ENCODE measurements at places on chromosomes 1 and 21.

GRCh38 chr1:224358237-224358636, 1.6 kb downstream of the CNIH4 start:
- no peak for DNase-seq

DNA sequence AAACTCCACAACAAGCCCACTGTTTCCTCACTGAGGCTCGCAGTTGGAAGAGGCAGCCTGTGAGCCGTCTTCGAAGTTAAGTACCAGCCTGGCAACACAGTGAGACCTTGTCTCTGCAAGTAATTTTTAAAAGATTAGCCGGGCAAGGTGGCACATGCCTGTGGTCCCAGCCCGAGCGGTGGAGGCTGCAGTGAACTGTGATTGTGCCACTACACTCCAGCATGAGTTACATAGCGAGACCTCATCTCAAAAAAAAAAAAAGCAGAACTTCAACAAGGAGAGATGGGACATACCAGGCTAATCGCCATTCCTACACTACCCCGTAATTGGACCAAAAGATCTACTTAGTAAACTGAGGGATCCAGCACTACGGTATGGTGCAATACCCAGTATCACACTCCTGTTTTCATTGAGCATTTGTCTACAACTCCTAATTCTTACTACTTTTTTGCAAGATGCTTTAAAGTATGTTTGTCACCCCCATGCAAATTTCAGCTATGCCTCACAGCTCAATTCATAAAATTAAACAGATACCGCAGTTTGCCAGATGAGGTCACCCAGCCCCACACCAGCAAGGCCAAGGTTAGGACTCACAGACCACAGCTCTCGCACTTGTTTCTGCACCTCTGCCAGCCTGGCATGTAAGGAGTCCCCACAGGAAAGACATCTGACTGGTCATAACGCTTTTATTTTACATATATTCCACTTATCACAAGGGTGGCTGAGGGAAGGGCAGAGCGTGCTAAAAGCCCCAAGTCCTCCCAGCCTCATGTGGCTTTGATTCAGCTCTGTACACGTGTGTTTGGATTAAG, 21.0 kb downstream of the SDE2 start:
- DNase-seq, result no peak

GRCh38 chr1:67580691-67581403, 104.2 kb upstream of the GADD45A start:
- DNase-seq, result no peak

DNA sequence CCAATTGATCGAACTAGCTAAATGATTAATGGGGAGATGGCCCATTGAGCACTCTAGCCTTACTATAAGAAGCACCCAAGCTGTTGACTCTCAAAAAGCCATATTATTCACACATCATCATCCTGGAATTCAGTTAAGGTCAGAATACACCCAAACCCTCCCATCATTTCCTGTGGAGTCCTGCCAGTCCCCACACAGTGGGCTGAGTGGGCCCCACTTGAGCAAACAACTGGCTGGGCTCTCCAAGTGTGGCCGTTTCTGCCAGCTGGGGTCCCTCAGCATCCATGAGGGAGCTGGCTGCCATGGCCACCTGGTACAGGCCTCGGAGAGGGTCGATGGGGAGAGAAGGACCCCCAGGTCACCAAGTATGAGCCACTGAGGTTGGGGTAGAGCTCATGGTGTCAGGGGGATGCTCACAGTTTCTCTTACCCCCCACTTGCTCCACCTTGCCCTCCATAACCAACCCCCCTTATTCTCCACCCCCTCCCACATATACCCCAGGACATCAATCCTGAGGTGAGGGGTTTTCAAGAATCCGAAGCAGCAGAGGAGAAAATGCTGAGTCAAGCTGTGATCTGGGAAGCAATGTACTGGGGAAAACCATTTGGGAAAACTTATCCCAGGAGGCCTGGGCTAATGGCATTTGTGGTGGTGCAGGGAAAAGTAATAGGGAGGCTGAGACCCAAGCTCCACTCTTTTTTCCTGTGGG, 60.3 kb downstream of the UBE2T start:
- no peak for DNase-seq

- peak; percentile 31 for DNase-seq
These were observed 2.2 kb downstream of the TNFRSF4 start for GRCh38 chr1:1211541-1212441.

DNA sequence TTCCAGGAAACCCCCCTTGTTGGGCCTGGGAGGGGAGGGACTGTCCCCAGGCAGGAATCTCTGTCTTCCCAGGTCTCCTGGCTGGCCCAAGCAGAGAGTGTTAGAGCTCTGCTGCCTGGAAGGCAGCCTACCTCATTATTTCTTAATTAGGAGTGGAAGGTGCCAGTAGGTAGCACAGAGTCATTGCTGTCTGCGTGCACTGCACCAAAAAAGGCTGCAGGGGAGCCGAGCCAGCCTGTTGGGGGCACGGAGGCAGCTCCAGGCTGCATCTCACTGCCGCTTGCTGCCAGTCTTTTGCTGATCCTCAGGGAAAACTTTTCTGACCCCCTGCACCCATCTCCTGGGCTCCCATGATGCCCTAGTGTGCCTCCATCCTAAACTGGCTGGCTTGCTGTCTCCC, 58.1 kb downstream of the LRRN2 start:
- no peak for DNase-seq

DNA sequence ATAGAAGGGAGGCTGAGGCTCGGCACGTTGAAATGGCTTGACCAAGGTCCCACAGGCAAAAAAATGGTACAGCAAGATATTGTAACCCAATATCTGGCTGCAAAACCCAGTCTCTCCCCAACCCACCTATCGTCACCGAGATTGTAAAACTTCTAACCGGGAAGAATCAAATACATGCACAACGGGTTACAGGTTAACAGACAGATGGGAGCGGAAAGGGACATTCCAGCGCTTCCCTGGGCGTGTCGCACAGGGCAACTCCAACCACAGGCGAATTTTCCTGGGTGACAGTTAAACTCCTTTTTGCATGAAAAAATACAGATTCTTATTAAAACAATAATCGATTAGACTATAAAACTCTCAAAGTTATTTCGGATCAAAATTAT, 31.8 kb upstream of the JUN start:
- no peak for DNase-seq

DNA sequence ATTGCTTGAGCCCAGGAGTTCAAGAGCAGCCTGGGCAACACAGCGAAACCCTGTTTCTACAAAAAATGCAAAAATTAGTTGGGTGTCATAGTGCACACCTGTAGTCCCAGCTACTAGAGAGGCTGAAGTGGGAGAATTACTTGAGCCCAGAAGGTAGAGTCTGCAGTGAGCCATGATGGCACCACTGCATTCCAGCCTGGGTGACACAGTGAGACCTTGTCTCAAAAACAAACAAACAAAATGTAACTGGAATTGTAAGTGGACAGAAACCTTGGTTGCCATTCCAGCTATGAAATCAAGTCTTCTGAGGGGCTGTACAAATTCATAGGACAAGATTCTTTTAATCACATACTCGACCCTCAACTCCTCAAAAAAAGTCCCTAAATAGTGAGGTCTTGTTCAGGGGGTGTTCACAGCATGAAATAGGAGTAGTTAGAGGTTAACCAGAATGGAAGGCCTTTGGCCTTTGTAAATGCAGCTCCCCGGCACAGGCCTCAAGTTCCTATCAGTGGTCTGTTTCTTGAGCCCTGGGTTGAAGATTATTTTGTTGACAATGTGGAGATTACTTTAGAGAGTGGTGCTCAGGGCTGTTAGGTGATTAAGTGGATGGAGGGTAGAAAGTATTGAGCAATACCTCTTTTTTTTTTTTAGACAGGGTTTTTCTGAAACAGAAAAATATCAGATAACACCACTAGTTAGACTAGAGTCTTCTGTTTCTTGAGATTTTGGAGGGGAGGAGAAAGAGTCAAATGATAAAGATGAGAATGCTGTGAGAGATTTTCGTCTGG, 138.7 kb upstream of the ZNF648 start:
- no peak for DNase-seq

DNA sequence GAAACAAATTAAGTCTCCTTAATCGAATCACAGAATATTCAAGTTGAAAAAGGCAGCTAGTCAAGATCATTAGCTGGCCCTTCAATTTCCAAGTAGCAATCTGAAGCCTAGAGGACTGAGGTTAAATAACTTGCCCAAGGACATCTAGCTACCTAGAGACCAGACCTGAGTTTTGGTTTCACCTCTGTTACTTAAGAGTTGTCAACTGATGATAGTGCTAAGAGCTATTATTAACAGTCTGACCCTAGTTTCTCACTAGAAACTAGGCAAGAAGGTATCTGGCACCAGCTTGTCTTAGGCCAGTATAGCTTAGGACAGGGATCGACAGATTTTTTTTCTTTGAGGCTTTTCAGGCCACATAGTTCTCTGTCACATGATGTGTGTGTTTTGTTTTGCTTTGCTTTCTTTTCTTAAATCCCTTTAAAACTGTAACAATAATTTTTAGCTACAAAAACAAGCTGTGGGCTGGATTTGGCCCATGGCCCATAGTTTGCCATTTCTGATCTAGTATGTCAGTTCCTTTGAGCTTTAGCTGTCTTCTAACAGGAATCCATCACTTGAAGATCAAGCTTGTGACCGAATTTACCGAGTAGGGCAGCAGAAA, 23.2 kb downstream of the TRIM45 start:
- no peak for DNase-seq

GRCh38 chr1:224681816-224682215, 65.7 kb downstream of the CNIH3 start:
- no peak for DNase-seq

DNA sequence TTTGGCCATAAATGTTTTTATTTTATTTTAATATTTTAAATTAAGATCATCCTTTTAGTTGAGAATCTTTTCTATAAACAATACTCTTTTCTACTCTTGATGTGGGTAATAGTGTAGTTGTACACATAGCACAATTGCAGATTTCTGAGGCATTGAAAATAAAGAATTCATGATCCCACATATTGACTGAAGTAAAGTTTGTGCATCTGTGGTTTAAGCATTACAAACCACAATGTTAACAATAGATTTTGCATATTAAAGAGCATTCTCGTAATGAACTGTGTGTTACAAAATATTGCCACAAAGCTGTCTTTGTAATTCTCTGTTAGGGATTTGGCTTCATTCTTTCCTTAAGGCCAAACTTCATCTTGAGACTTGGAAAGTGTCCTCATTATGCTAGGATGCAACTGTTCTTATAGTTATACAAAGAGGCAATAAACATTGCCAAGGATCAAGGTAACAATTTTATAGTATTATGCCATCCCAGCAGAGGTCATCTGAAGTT, 256.8 kb downstream of the OLFM3 start:
- DNase-seq, result no peak

DNA sequence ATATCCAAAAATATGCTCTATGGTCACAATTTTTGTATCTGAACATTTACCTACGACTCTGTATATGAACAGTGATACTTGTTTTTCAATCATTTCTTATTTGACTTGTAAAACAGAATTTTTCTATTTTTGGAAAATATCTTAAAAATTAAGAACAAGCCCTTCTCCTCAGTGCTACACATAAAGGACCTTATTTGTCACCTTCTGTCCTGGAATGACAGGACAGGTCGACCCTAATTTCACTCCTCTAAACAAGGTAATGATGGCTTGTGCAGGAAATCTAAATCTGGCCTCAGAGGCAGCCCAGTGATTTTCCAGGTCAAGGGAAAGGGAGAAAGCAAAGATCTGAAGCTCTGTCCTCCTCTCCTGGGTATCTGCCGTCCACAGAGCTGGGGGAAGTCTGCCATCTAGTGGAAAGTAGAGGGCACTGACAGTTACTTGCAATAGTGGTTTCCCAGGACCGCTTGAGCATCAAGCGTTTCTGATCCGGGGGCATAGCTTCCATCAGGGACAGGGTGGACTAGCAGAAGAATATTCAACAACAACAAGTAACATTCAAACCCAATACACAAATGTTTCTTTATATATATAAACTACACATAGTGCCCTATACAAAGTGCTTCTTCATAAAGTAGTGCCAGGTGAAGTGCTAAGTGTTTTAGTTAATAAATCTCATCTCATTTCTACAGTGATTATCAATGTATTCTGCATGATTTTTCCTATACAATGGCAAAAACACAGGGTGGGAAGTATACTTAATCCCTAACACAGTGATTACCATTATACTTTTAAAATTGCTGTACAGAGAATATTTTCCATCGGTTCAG, 74.6 kb downstream of the SLC25A24 start:
- DNase-seq, result peak; percentile 59

GRCh38 chr21:15976807-15977206, 247.0 kb downstream of the USP25 start:
- no peak for DNase-seq

Measured in activated T-cell treated with anti-CD3 and anti-CD28 coated beads, Interleukin-2, amount 50 U/mL, for 1 hour (primary cell).